Umbilical cord (tissue), 2 donors: ENCODE measurements at places on chromosomes 4 and X. TPM values are rescaled to one million over a fixed set of nuclear protein-coding genes. Genes with fewer than 3 reads are reported as not detected.
A peak's percentile ranks its signal among the peaks of the same experiment; 100 is the strongest.

DNA sequence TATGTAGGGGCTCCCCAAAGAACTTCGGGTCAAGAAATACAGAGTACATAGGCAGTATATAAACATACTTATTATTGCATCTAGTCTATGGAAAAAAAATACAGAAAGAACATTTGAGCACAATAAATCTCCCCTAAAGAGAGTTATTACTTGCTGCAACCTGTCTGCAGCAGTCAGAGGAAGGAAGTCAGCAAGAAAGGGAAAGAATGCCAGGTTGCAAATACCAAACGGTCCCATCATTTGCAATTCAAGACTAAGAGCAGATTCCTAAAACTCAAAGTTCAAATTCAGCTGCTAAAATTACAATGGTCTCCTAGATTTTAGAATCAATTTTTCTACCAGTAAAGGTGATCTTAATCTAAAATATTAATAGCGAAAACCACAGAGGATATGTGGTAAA lies 236.2 kb upstream of the NUDT6 start:
- peak; percentile 29 for DNase-seq

The NSUN7 gene
- total RNA-seq: 0.48 TPM

GRCh38 chrX:106612393-106612763 lies 600 bp downstream of the RADX start:
- DNase-seq: no peak

The AP1AR gene
- total RNA-seq: 40.2 TPM

- no peak for DNase-seq
These were observed at the start of gene UGT2B17 for GRCh38 chr4:68576272-68577125. Gene UGT2B17 (minus strand): TSS chr4:68576322. CDS start chr4:68568484, 7,838 bp downstream.

The HS3ST1 gene
- total RNA-seq: 2.4 TPM

GRCh38 chrX:87516717-87517121 lies 883 bp upstream of the KLHL4 start:
- peak; percentile 46 for DNase-seq

The F8A2 gene
- 0.72 TPM for total RNA-seq

The QRFPR gene
- not detected for total RNA-seq

DNA sequence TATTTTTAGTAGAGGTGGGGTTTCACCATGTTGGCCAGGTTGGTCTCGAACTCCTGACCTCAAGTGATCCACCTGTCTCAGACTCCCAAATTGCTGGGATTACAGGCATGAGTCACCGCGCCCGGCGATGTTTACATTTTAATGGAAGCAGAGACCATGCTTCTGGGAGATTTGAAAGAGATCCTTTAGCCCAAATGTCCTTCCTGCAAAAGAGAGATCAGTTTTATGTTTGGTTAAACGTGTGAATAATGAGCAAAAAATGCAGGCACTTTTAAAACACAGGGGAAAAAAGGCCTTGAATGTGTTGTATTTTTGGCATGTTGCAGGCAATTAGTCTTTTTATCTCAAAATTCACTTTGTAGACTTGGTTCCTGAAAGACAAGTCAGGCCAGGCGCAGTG lies 95.8 kb upstream of the ELOVL6 start:
- DNase-seq: no peak
